Activated naive CD4-positive, alpha-beta T cell treated with anti-CD3 and anti-CD28 coated beads for 36 hours (primary cell): ENCODE measurements at places on chromosomes 4 and X. TPM values are rescaled to one million over a fixed set of nuclear protein-coding genes. Genes with fewer than 3 reads are reported as not detected.

The PNCK gene
- total RNA-seq = 0.26 TPM

The CSN3 gene
- total RNA-seq = not detected

The NLGN4X gene
- not detected for total RNA-seq

The PALLD gene
- 7.3 TPM for total RNA-seq

The DCX gene
- total RNA-seq = not detected

The UGT2B15 gene
- not detected for total RNA-seq

The QRFPR gene
- not detected for total RNA-seq

The ZAR1 gene
- not detected for total RNA-seq

The RNF128 gene
- total RNA-seq = not detected

The STK32B gene
- total RNA-seq = not detected

The ARR3 gene
- not detected for total RNA-seq

The SEPTIN6 gene
- 137 TPM for total RNA-seq

The HHIP gene
- total RNA-seq = not detected

The UCP1 gene
- total RNA-seq = not detected

The SORCS2 gene
- total RNA-seq = 0.15 TPM

The FDCSP gene
- not detected for total RNA-seq

The MAGEC3 gene
- not detected for total RNA-seq
